ENCODE measurements at places on chromosomes 1 and 21. TPM values are rescaled to one million over a fixed set of nuclear protein-coding genes. Genes with fewer than 3 reads are reported as not detected.

Gene IRF6
- 0.63 TPM for total RNA-seq

Gene CYP4A22
- total RNA-seq = not detected

Gene APH1A
- total RNA-seq = 83.4 TPM

Gene LCE2C
- total RNA-seq = not detected

Gene FAM177B
- not detected for total RNA-seq
